ENCODE measurements at places on chromosomes 6 and 20.

DNA sequence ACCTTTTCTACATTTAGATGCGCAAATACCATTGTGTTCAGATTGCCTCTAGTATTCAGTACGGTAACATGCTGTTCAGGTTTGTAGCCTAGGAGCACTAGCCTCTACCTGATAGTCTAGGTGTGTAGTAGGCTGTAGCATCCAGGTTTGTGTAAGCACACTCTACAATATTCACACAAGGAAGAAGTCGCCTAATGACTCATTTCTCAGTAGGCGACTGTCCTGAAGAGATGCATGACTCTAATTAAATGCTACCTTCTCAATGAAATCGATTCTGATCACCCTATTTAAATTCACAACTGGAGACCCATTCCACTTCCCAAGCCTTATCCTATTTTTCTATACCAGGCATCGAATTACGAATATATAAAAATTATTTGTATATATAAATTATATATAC is 1.3 kb downstream of the MCUR1 start:
- no peak for DNase-seq

DNA sequence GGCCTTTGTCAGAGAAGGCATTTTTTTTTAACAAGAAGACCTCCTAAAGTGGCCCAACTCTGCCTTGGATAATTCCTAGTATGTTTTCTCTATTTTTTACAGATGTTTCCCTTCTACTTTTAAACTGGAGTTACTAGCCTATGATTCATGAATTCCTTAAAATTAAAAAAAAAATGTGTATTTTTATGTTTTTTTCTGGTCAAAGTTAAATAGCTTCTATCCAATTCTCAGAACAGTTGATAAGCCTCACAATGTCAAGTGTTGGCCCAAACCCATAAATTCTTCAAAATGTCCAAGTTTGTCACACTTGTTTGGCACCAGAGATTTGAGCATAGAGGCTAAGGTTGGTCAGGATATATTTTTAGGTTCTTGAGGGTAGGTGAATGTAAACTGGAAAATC is 64.0 kb downstream of the JAG1 start:
- DNase-seq: no peak

DNA sequence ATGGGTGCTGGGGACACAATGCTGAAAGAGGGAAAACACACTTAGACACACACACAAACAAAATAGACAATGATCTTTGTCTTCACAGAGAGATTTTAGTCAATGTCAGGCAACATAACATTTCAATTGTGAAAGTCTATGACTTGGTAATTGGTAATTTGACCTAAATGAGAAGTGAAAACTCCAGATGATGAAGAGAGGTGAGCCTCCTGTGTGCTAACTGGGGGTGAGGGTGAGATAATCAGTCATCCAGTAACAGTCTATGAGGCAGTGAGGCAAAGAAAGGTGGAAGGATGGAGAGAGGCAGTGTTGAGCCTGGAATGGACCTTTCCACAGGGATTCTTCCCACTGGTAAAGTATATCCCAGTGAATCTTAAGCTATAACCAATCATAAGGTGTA is 744.2 kb downstream of the MAFB start:
- DNase-seq: no peak

GRCh38 chr20:16360668-16361067 is 212.6 kb downstream of the KIF16B start:
- DNase-seq: no peak

DNA sequence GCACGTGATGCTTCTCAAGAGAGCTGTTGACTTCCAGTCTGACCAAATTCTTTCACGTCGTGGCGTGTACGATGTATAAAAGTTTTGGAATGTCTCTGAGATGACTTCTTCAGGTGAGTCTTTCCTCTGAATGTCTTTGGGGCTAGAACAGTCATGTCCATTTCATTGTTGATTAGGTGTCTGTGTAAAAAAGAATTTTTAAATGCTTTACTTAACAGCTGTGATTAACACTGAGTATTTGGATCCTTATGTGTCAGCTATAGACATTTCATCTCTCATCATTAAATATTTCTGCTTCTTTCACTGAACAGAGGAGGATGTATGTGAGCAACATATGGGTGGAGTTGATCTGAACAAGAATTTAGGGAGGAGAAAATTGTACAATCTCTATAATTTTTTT is 29.3 kb upstream of the KIF13A start:
- no peak for DNase-seq

DNA sequence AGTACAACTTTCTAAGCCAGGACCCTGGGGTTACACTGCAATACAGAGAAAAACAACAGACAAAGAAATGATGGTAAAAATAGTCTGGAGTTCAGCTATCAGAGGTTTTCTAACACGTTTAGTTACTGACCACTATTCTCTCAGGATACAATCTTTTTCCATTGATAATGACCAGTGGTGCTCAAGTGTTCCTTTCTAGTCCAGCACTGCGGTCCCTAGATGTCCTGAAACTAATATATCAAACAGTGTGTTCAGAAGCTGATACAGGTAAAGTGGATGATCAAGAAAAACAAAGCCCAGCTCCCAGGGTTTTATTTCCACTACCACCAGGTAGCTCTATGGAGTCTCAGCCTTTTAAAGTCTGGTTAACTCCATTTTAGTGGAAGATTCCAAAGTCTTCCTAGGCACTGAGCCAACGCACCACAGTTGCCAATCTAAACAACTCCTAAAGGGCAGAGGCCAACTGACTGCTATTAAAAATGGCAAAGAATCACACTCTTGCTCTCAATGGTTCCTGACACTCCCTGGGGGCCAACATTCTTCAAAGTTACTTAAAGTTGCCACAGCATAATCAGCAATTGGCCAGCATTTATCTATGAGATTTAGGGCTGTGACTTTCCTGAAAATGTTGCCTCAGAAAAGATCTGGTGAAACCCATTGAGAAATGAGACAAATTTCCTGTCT is 38.2 kb downstream of the DZANK1 start:
- no peak for DNase-seq

- no peak for DNase-seq
Observed at GRCh38 chr6:119096721-119097565, 18.5 kb upstream of the FAM184A start.

- no peak for DNase-seq
Observed at GRCh38 chr20:6711951-6712649, 55.4 kb upstream of the BMP2 start.

DNA sequence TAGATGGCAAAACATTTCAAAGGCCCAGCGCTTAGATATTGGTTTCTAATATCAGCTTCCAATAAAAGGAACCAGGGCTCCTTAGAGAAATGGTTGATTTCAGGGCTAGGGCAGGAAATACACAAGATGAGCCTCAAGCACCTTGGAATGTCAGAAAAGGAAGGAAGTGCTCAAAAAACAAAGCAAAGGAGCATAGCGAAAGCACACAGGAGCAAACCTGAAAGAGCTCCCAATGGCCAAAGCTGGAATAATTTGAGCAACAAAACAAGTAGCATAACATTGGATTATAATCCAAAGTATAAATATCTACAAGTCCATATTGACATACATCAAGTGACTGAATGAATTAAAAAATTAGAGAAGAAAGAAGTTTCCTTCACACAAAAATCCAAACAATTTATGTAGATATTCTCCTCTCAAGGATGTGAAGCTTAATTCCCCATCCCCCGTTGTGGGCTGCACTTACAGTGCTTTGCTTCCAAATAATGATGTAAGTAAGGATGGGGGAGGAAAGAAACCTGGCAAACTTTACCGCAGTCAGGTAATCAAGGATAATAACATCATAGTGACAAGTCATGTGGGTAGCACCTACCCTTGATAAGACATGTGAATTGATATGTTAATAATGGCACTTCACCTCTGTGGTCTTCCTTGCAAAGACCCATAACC is 132.9 kb upstream of the DST start:
- DNase-seq: no peak

DNA sequence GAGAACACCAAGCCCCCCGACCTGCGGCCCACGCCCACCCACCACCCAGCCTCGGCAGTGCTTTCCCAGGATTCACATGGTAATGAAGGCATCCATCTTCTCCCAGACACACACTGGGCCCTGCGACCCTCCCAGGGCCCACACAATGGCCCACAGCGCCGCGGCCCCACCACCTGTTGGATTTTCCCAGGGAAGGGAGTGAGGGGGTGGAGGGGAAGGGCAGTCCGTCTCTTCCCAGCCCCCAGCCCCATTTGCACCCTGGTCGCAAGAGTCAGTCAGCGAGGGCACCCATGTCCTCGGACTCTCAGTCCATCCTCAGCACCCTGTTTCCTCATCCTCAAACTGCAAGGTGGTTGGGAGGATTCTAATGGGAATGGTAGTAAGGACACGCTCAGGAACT is 23.7 kb upstream of the ID1 start:
- no peak for DNase-seq

DNA sequence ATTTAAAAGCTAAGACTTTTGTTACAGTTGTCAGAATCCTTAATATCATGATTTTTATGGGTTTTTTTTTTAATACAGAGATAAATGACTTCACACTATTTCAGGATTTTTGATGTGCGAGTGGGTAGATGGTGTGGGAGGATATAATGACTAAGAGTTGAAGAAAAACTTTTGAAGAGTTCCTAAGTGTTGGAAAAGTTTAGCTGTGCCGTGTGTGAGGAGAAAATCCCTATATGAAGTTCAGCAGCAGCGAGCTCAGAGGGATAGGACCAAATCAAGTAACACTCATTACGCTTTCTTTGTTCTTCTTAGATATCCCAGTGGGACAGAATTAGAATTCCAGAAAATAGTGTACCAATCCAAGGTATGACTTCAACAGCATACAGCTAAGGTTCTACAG is 34.1 kb downstream of the PDE10A start:
- DNase-seq: no peak

- DNase-seq: no peak
Observed at GRCh38 chr6:18412644-18413043, 25.5 kb downstream of the RNF144B start.

DNA sequence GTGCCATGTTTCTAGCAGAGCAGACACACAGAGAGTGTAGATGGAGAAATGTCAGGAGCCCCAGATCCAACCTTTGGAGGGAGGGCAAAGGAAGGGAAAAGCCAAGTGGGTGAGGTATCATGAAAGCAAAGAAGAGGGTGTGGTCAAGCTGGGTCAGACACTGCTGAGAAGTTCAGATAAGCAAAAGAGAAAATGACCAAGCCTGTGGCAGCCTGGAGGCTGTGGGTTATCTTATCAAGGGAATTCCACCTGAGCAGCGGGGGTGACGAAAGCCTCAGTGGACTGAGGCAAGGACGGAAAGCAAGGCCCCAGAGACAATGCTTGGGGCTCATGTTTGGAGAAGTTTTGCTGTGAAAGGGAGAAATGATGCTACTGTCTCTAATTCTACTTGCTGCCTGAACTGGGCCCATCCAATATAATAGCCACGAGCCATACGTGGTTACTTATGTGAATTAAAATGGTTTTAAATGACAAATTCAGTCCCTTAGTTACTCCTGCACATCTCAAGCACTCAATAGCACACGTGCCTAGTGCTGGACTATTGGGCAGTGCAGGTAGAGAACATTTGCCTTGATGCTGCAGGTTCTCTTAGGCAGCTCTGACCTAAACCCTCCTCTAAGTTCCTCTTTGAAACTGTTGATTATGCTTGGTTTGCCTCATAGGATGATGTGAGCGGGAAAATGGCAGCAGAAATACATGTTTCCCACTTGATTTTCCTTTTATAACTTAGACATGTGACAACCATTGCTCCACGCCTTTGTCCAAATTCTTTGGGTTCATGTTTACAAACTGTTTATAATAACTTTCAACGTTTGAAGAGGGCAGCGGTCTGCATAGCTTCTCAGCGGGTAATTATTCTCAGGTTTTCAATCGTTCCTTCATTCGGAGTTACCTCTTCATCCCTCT is 63.7 kb downstream of the SLC22A23 start:
- no peak for DNase-seq
